Lower leg skin (tissue), 4 donors: ENCODE measurements at places on chromosomes 5 and 9. TPM values are rescaled to one million over a fixed set of nuclear protein-coding genes. Genes with fewer than 3 reads are reported as not detected.

DNA sequence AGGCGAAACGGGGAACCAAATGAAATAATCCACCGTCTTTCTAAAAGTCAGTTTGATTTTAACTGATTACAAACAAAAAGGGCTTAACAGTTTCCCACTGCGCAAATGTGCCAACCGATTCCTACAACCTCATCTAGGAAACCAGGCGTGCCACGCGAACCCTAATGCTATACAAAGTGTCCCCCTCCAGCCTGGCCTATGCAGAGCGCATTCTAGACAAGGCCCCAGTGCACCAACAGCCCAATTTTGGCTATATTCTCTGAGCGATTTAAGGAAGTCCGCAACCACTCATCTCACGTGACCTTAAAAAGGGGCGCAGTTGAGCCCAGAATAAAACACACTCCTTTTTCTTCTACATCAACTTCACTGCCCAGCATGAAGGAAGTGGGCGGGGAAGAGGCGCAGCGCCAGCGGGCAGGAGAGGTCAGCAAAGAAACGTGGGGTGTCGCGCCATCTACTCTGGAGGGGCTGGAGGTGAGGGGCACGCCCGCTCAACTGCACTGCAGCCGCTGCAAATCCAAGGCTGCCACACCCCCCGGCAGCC lies 779 bp downstream of the FAM13B start:
- peak; percentile 58 for DNase-seq

DNA sequence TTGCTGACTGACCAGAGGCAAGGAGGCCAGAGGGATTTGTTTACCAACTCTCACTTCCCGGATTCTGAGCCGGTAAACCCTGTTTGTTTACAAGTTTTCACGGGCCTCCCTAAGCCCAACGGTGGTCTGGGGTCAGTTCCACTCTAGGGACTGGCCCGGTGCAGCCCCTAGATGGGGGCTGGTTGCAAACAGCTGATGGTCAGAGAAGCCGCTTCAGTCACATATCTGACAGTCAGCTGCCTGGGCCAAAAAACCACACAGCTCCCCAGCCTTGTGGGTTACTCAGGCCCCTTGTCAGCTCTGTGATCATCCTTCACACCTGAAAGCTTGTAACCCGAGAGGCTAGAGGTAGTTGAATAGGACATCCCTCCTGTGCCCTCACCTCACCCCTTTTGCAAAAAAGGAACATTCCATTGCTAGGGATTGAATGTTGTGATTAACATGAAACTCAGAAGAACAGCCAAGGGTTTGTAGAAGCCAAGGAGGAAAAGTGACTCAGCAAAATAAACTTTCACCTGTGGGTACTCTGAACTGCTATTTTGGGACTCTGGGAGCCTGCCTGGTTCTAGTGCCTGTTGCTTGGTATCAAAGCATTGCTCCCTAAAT lies 40.4 kb downstream of the SAR1B start:
- peak; percentile 45 for DNase-seq

DNA sequence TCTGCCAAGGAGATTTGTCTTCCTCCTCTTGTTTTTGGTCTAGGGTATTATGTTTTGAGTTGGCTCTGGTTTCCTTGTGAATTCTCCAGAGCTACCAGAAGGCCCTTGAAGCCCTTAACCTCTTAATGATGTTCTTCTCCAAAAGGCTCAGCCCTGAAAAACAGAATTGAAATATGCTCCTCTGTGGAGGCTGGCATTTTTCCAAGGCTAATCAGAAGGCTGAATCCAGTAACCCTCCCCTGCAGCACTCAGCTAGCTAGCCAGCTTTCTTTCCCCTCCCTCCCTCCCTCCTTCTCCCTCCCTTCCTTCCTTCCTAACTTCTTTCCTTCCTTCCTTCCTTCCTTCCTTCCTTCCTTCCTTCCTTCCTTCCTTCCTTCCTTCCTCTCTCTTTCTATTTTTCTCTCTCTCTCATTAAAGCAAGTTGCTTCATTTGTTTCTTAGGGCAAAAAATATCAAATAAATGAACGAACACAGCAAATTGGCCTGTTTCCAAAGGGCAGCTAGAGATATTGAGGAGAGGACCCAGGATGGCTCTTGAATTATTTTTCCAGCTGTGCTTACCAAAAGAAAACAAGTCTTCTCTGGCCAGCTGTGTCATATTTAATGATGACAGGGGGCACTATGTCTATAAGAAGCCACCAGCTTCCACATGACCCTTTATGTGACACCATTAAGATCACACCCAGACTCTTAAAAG lies 38.7 kb downstream of the JAKMIP2 start:
- DNase-seq: no peak

GRCh38 chr9:38671372-38671731 lies 48.6 kb downstream of the FAM240B start:
- DNase-seq: no peak

DNA sequence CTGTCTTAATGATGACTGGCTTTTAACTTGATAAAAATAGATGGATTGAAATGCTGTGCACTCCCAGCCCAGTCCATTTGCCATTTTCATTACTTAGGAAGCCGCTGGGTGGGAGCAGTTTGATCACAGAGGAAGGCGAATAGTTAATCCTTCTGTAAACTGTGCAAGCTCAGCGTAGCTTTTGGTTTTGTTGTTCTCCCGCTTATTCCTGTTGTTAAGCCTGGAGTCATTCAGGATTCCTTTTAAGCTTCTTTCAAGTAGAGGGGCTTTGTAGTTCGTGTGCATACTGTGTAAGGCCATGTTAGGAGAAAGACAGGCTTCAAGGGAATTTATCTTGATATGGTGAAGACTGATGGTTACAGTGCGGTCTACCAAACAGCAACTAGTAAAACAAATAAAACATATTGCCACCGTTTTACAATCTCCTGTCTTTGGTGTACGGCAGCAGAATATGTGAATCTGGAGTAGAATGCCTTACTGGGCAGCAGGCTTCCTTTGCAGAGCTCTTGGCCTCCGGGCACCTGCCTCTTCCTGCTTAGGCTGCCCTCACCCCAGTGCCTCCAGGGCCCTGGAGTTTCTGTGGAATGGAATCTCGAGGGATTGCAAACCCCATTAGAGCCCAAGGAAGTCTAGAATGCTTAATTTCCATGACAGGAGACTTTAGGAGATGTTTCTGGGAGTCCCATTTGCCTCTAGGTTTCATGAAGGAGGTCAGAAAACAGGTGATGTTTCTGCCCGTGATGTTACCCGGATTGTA lies 141.4 kb downstream of the TRIO start:
- no peak for DNase-seq

DNA sequence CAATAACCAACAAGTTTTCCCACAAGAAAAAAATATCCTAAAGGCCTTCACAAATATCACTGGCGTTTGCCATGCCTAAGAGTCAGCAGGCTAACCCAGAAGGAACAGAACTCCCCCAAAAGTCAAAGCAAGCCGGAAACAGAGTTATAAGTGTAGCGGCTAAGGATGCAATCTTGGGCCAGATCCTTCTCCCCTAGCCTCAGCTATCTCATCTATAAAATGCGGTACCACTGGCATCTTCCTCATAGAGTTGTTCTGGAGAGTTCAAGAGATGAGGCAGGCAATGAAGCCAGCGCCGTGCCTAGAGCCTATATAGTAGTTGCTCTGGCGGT lies 632 bp downstream of the DPM2 start:
- no peak for DNase-seq

Gene PAEP
- total RNA-seq: 0.71 TPM
